ENCODE measurements at places on chromosomes 2 and 18.
A peak's percentile ranks its signal among the peaks of the same experiment; 100 is the strongest.

- DNase-seq = no peak
Measured at GRCh38 chr2:9946818-9947217, 4.7 kb upstream of the GRHL1 start.

DNA sequence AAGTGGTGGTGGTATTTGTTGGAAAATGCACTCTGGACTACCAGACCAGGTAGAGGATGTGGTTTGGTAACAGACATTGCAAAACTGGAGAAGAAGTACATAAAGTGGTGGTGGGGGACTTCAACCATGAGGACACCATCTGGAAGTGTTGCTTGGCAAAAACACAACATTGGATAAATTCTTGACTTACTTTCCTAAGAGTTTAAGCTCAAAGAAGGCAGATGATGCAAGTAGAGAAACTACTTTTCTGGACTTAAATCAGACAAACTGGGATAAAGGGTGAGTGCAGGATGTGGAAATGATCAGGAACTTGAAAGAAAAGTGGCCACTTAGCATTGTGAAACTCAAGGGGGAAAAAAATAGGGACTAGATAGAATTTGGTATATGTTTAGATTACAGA is 487.4 kb downstream of the ZEB2 start:
- no peak for DNase-seq

DNA sequence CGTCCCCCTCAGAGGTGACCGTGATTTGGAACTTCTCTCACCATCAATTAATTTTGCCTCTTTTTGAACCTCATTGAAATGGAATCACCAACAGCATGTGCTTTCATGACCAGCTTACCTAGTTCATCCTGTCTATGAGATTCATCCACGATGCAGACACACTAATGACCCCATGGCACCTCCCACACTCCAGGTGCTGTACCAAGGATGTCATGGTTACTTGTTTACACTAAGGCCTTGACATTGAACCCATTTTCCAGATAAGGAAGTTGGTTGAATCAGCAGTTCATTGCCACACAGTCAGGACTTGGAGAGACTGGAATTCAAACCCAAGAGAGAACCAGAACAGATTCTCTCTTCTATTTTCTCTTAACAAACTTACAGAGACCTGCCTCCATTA is 139.0 kb downstream of the ZFP36L2 start:
- no peak for DNase-seq

DNA sequence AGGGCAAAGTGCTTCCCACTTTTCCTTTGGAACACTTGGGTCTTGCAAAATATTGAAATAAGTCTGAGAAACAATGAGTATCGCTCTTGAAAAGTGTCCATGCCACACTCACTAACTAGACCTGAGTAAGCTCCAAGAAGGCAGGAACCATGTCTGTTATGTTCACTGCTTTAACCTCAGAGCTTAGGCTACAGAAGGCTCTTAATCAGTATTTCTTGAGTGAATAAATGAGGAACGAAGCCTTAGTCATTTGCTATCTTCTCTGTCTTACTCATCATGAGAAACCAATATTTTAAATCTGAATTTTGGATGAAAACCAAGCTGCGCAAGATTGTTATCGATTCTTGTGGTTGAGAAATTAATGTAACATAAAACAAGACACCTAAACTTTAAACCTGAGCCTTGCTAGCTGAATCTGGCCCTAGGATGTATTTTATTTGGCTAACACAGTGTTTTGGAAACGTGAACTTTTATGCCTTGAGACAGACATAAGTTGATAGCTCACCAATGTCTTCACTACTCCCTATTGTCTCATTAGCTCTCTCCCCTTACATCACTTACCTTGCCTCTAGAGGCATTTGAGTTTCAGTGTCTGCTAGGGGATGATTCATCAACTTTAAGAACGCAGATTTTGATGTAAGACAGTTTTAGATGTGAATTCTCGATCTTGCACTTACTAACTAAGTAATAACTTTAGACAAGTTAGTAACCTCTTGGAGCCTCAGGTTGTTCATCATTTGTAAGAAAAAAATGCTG is 392.8 kb upstream of the MEIS1 start:
- no peak for DNase-seq

DNA sequence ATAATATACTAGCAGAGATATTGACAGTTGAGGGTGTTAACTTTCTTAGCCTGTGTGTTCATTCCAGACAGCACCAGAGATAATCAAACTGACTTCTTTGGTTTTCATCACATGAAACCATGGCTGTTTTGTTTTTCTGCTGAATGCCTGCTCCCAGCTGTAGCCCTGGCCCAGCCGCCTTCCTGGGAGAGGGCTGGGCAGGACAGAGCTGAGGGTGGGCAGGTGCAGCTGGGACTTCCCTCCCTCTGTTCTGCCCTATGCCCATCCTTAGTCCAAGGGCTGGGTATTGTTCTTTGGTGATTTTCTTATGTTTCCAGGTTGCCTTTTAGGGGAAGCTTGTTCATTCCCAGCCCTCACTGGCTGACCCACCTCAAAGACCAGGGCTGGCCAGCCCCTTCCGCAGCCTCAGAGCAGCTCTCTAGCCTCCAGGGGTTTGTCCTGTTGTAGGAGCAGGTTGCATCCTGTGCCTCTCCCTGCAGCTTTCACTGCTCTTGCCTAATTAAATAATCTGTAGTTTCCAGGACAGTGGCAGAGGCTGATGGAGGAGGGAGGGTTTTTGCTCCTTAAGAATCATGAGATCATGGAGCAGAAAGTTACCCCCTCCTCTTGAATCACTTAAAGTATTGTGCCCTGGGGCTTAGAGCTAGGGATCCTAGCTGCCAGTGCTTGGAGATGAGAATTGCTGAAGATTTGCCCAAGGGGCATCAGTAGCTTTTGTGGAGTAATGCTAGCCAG is 61.4 kb downstream of the MTCL1 start:
- no peak for DNase-seq

DNA sequence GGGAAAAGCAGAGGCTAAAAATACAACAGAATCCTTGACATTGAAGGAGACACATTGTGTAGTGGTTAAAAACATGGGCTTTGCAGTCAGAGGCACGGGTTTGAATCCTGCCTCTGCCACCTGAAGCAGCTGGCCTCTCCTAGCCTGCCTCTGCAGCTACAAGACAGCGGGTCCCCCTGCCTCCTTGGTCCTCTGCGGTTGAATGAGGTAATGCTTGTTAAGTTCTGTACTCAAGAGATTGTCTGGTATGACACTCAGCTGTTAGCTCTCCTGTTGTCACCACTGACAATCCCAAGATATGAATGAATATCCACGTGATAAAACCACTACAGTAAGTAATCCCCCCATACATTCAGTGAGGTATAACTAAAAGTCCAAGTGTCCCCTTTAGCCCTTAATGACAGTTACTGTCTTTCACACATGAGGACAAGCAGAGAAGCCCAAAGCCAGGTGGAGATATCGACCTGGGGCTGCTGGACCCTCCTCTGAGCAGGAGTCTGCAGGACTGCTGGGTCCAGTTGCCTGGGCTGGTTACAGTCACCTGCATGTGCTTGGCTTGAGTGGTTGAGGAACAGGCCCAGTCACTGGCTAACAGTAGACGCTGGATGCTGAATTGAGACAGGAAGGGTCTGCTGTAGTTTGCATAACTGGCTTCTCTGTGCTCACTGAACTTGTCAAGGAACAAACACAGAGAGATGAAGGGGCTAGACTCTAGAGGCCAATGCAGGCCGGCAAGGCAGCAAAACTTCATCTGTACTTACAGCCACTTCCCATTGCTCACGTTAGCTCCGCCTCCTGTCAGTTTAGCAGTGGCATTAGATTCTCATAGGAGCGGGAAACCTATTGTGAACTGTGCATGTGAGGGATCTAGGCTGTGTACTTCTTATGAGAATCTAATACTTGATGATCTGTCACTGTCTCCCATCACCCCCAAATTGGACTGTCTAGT is 85.5 kb downstream of the TGFA start:
- no peak for DNase-seq

DNA sequence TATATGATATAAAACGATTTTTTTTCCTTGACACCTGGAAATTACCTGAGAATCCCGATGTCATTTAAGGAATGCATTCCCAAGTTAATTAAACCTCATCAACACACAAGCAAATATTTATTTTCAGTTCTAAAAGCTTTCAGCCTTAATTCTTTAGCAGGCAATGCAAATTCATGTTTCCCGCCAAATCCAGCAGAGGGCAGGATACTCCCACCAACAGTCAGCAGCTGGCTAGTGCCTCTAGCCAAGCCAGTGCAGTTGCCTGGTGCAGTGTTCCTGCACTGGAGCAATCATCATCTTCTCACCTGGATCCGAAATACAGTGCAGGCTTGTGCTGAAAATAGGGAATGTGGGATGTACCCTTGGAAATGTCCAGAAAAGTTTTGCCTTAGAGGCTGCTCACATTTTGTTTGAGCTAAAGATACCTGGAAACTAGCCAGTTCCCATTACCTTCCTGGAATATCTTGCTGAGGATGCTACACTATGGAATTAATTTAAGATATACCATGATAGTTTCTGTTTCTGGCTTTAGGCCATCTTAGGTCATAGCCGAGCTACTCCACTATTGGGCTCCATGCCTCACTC is 48.4 kb upstream of the CYTIP start:
- peak; percentile 75 for DNase-seq

DNA sequence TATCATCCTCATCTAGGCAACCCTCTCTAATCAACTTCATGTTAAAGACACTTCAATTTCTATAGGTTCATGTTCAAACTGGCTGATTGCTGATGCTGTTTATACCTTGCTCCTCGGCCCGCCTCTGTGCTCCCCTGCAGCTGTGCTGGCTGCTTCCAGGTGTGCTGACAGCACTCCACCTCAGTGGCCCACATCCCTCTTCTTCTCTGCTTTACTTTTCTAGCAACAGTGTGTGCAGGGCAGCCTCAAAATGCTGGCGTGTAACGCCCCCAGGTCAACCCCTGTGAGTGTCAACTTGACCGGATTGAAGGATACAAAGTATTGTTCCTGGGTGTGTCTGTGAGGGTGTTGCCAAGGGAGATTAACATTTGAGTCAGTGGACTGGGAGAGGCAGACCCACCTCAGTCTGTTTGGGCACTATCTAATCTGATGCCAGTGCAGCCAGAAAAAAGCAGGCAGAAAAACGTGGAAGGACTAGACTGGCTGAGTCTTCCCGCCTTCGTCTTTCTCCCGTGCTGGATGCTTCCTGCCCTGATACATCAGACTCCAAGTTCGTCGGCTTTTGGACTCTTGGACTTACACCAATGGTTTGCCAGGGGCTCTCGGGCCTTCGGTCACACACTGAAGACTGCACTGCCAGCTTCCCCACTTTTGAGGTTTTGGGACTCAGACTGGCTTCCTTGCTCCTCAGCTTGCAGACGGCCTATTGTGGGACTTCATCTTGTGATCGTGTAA is 94.7 kb downstream of the COL6A3 start:
- DNase-seq = no peak

GRCh38 chr2:223114170-223114569 is 62.2 kb downstream of the KCNE4 start:
- DNase-seq = no peak

DNA sequence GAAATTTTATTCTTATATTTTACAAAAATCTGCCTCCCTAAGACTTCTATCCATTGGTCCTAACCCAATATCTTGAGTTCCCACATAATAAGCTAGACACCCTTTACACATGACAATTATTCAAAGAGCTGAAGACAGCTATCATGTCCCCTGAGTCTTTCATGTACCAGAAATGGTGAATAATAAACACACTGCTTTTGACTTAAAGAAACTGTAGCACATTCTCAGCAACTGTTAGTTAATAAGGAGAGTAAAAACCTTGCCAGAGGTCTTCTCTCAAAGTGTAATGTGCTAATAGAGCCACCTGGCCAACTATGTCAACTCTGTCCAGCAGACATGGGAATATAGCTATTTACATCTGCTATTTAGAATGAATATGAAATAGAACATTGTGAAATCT is 109.7 kb upstream of the ARL5A start:
- DNase-seq = no peak

GRCh38 chr18:50563376-50563775 is 3.5 kb downstream of the MAPK4 start:
- no peak for DNase-seq

GRCh38 chr18:45562567-45563479 is 52.5 kb upstream of the SLC14A2 start:
- DNase-seq = no peak

- DNase-seq = no peak
Measured at GRCh38 chr18:3773303-3773702, 323.3 kb downstream of the TGIF1 start.

DNA sequence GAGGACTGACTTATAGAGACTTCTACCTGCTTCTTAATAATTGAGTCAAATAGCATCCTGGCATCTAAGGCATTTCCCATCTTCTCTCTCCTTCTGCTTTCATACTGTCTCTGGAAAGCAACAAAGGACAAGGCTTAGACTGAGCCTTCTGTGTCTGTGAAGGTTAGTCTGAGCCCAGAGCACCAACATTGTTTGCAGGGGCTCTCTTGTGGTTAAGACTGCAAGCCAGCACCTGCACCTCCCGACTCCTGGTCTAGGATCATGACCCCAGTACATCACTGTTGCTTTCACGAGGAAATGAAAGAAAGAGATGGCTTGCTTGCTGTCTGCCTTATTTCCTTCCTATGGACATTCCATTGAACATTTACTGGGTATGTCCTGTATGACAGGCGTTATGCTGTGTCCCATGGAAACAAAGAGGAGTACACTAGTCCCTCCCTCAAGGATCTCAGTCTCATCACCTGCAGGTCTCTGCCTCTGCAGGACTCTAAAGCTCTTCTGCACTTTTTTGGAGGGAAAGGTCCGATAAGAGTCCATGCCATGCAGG is 315.8 kb upstream of the EPAS1 start:
- no peak for DNase-seq

GRCh38 chr2:12817870-12818269 is 101.1 kb downstream of the TRIB2 start:
- no peak for DNase-seq

GRCh38 chr2:46117379-46117778 is 179.8 kb upstream of the EPAS1 start:
- no peak for DNase-seq

- DNase-seq = peak; percentile 15
Measured at GRCh38 chr2:3532941-3533340, 13.6 kb upstream of the ADI1 start.

DNA sequence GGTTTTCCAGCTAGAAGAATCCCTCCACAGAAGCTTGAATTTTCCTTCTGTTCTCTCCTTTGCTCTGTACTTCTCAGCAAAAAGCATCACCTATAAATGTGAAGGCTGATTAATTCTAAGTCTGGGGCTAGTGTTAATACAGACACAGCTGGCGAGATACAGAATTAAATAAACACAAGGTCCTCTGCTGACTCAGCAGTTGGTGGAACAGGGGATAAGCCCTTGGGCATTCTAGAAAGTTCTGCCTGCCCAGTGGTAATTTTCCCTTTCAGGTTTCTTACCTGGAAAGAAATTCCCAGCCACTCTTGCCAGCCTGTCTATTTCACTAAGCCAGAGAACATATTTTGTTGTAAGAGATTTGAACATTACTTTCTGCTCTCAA is 175.3 kb upstream of the MSH6 start:
- DNase-seq = no peak

GRCh38 chr2:71545572-71546274 is 92.4 kb downstream of the DYSF start:
- peak; percentile 67 for DNase-seq

- DNase-seq = no peak
Measured at GRCh38 chr18:76486038-76486437, 9.0 kb downstream of the ZNF516 start.

GRCh38 chr2:196333397-196333796 is 162.0 kb upstream of the STK17B start:
- DNase-seq = no peak

GRCh38 chr2:191112448-191112901 is 38.3 kb downstream of the STAT4 start:
- no peak for DNase-seq
